ENCODE measurements at places on chromosomes 11 and 22. TPM values are rescaled to one million over a fixed set of nuclear protein-coding genes. Genes with fewer than 3 reads are reported as not detected.

TRIM21 gene
- 16.7 TPM for total RNA-seq

MYRF gene
- 0.65 TPM for total RNA-seq

TSPAN18 gene
- total RNA-seq, result 60.3 TPM

JAML gene
- total RNA-seq, result 0.65 TPM

CNTN5 gene
- total RNA-seq, result not detected

CRYBA4 gene
- not detected for total RNA-seq
